NCI-H524 (cell line): ENCODE measurements at places on chromosomes 2 and 18.
A peak's percentile ranks its signal among the peaks of the same experiment; 100 is the strongest.

DNA sequence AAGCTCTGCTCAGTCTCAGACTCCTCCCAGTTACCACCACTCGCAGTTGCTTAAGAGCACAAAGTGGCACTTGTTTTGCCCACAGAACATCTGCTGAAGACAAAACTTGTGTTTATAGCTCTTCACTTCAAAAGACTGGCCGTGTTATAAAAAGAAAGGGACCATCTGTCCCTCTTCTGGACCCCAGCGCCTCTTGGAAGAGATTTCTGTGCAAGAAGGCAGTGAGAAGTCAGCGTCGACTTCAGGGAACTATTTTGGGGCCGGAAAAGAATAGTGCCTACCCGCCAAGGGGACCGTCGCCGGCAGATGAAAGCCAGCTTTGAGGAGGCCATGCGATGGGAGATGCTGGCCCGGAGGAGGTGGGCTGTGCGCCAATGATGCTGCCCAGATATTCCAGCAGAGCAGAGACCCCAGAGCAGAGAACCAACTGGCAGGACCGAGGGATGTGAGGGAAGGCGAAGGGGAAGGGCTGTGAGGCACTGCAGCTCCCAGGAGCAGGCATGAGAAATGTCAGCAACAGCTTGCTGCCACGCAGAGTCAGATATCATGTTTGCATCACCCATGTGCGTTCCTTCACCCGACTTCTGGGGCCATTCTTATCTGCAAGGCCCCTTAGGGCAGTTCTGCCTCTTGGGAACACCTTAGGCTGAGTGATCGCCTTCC is 270.9 kb downstream of the ATAD2B start:
- peak; percentile 98 for DNase-seq

GRCh38 chr2:164835302-164835701 is 6.3 kb downstream of the COBLL1 start:
- DNase-seq = peak; percentile 27

DNA sequence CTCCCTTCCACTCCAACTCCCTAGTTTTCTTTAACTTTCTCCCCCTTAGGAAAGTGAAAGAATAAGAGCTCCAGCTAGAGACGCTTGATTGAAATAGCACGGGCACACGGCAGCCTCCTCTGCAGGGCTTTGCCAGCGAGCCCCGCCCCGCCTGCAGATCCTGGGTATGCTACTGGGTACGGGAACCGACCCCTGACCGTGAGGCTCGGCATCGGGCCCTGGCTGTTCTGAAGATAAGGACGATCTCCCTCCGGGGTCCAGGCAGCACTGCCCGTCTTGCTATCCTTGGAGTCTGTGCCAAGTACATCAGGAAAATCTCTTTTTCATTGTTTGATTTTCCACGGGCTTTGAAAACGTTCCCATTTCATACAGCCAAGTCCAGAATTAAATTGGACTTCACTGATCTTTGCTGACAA is 284.5 kb downstream of the MTX2 start:
- peak; percentile 67 for DNase-seq

DNA sequence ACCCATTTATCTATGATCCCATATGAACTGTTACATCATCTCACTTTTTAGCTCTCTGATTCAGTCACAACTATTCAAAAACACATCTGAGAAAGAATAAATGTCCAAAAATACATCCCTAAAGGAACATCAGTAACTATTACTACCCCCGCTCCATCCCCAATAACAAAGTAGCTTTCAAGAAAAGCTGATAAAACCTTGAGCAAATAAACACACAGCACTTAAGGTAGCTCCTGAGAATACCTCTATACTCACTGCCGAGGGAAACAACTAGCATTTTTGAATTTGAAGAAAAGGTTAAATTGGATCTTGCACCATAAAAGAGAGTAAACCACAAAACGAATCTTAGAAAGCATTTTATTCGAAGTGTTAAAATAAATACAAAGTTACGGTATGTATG is 63.4 kb downstream of the PMAIP1 start:
- no peak for DNase-seq

DNA sequence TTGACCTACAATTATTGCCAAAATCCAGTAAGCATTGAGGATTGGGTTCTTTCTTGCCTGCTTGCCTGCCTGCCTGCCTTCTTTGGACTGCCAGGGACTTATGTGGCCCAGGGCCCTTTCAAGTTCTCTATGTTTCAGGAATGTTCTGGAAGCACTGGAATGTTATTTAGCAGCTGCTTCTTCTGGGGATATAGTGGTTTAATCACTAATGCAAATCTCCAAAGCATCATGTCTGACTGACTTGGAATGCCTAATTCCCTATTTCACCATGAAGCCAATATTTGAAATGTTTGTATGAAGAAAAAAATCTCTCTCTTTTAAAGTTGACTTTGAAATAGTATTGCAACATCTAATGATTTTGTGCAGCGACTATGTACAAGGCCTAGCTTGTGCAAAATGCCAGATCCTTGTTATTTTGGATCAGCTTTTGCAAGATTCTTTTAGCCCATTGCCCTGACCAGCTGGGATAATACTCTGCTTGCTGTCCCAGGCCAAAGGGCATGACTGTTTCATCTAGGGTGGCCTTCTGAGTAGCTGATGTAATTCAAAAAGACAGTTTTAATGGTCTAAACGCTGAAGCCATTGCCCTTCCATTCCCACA is 204.6 kb downstream of the RND3 start:
- DNase-seq = no peak

- DNase-seq = no peak
Observed at GRCh38 chr2:190930411-190930810, 49.8 kb downstream of the GLS start.

DNA sequence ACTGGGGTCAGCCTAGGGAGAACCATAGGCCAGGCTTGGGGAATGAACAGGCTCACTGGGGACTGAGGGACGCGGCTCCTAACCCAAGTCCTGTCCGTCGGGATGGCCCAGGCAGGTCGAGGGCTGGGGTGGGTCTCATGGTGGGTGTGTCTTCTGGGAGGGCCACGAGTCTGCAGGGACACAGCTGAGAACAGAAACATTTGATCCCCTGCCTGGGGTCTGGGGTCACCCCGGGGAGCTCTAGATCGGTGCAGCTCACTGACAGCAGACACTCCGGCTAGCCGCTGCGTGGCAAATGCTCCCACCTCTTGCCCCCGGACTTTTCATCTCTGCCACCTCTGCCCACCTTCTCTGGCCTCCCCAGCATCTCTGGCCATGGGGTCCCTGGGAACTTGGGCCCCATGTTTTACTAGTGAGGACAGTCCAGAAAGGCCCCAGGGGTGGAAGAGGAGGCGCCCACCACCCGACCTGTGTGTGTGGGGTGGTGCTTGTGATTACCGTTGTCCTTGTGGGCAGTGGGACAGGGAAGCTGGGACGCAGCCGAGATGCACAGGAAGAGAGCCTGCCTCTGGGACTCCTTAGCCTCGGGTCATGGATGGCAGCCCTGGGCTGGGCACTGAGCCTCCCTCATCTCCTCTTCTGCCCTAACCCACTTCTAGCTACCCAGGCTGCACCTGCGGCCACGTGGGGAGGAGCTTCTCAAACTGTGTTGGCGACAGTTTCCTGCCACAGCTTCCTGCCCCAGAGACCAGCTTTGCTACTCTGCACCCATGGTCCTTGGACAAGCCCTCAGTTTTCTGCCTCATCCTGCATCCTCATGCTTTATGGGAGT is 4.9 kb downstream of the ZAP70 start:
- DNase-seq = no peak
